ENCODE measurements at places on chromosomes 3 and 15. TPM values are rescaled to one million over a fixed set of nuclear protein-coding genes. Genes with fewer than 3 reads are reported as not detected.

DNA sequence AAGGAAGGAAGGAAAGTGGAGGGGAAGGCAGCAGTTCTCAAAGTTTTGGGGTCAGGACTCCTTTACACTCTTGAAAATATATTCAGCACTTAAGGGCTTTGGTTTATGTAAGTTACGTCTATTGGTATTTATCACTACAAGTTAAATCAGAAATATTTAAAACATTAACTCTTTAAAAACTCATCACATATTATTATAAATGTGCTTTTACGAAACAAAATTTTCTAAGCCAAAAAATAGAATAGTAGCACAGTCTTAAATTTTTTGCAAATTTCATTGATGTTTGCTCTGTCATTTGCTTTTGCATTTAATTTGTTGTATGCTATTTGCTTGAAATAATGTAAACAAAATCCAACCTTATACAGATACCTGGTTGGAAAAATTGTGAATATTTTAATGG, 7.5 kb downstream of the UBE2Q2 start:
- H3K27me3 ChIP-seq = no peaks in the 10 kb centered on the region
- DNase-seq = no peak
- no peak overlapping the region for H3K4me3 ChIP-seq
- H3K4me1 ChIP-seq = no peaks in the 10 kb centered on the region
- H3K27ac ChIP-seq = no peak overlapping the region

DNA sequence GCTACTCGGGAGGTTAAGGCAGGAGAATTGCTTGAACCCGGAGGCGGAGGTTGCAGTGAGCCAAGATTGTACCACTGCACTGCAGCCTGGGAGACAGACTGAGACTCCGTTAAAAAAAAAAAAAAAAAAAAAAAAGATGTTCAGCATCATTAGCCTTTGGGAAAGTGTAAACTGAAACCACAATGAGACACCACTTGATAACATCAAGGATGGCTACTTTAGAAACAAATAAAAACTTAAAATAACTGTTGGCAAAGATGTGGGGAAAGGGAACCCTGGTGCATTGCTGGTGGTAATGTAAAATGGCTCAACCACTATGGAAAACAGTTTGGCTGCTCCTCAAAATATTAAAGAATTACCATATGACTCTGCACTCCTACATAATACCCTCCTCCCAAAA, 1.9 kb downstream of the LEO1 start:
- H3K27me3 ChIP-seq = no peaks in the 10 kb centered on the region
- DNase-seq = no peak
- no peak overlapping the region for H3K27ac ChIP-seq
- H3K36me3 ChIP-seq = no peaks in the 10 kb centered on the region

DNA sequence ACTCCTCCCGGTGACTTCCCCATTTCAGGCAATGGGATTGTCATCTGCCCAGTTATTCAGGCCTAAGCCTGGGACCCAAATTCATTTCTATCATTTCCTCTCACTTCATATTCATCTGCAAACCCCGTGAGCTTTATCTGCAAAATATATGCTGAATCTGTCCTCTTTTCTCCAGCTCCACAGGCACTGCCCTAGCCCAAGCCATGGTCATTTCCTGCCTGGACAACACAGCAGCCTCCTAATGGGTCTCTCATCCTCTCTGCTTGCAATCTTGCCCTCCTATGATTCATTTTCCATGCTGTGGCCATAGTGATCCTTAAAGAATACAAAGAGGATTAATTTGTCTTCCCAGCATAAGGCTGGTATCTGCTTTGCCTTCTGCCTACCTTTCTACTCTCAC, 6.1 kb downstream of the RBP2 start:
- H3K27ac ChIP-seq = no peak overlapping the region
- no peaks in the 10 kb centered on the region for H3K27me3 ChIP-seq
- no peaks in the 10 kb centered on the region for H3K36me3 ChIP-seq

DNA sequence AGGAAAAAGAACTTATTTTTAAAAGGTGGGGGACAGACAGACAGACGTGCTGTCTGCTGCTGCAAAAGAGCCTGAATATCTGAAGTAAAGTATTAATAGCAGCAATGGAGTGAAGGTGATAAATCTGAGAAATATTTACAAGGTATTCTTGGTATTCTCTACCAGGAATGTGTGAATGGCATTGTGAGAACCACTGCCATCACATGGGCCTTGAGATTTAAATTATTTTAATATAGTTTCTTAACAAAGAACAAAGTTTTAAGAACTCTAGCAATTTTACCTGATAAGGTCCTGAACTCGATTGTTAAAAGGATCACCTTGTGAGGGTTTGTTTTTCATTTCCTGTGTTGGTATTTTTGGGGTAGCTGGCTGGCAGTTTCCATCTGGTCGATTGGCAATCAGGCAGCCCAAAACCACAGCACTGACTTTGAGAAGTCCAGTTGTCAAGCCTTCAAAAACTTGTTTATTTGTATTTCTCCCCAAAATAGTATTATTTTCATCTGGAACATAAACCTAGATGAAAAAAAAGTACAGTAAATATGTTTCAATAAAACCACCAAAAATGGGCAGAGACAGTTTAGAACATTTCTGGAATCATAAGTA, 97.3 kb downstream of the ISL2 start:
- H3K4me3 ChIP-seq = no peak overlapping the region
- H3K4me1 ChIP-seq = no peaks in the 10 kb centered on the region
- H3K27me3 ChIP-seq = no peaks in the 10 kb centered on the region
- no peak overlapping the region for H3K27ac ChIP-seq
- no peak for DNase-seq

DNA sequence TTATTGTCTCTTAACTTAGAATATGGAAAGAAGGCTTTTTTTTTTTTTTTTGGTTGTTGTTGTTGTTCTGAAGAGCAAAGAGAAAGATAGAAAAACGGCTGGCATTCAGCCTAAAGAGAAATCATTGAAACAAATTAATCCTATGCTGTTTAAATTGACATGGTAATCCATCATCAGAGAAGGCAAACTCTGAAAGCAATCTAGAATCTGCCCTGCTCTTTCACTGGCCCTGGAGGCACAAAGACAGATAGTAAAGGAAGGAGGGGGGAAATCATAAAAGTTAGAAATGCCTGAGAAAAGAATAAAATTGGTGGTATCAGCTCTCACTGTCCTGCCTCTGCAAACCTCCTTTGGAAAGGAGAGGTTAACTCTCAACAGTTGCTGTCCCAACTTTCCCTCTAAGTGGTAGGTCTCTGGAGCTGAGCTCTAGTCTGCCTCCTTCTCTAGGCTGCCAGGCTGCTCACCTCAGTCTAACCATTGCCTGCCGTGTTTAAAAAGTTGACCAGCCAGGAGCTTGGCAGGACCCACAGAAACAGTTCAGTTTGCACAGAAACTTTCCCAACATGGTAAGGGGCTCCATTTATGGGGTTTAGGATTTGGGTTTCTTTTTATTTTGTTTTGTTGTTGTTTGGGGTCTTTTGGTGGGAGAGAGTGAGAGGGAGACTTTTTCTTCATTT, 13.4 kb upstream of the NR2F2 start:
- no peaks in the 10 kb centered on the region for H3K27me3 ChIP-seq
- DNase-seq = no peak
- no peaks in the 10 kb centered on the region for H3K4me1 ChIP-seq
- H3K4me3 ChIP-seq = no peak overlapping the region
- H3K36me3 ChIP-seq = no peaks in the 10 kb centered on the region
- no peak overlapping the region for H3K27ac ChIP-seq

DNA sequence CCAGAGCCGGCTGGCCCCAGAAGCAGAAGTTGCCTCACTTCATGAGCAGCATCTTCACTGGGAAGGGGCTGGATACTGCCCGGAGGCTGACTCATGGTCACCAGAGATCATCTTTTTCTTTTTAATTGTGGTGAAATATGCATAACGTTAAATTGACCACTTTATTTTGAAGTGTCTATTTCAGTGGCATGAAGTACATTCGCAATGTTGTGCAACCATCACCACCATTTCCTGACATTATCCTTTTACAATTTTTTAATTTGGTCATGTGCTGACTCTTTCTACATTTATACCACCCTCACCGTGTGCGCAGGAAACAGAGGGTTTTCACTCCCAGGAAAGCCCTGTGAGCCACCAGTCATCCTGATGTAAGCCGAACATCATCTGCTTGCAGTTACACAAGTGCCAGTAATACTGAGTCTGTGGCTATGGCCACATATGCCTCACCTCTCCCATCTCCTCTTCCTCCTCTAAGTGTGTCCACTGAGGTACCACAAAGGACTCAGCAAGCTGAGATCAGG, 51.6 kb upstream of the ABHD17C start:
- no peak overlapping the region for H3K27ac ChIP-seq
- H3K36me3 ChIP-seq = no peaks in the 10 kb centered on the region
- no peaks in the 10 kb centered on the region for H3K4me1 ChIP-seq

GRCh38 chr3:63519426-63519825, 133.0 kb upstream of the SNTN start:
- no peak for DNase-seq
- H3K4me3 ChIP-seq = no peak overlapping the region
- H3K27me3 ChIP-seq = no peaks in the 10 kb centered on the region
- H3K27ac ChIP-seq = no peak overlapping the region
- no peaks in the 10 kb centered on the region for H3K4me1 ChIP-seq

DNA sequence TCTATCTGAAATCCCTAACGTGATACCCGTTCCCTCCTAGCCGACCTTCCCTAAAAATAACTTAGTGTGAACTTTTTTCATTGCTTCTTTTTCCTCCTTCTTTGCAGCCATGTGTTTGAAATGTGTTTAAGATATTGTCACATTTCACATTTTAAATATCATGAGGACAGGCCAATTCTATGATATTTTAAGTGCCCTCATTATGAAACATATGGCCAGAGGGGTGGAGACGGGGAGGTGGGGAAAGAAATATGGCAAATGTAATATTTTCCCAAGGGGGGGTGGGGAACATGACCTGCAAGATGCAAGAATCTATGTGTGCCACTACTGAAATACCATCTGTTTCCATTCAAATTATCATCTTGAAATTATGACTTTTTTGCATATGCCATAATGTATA, 1039.2 kb downstream of the AGBL1 start:
- H3K4me1 ChIP-seq = no peaks in the 10 kb centered on the region
- no peak for DNase-seq
- H3K4me3 ChIP-seq = no peak overlapping the region
- no peaks in the 10 kb centered on the region for H3K27me3 ChIP-seq
- H3K36me3 ChIP-seq = no peaks in the 10 kb centered on the region

- no peak for DNase-seq
- H3K4me3 ChIP-seq = no peak overlapping the region
- H3K27me3 ChIP-seq = no peaks in the 10 kb centered on the region
These were observed 44.1 kb downstream of the APH1B start for GRCh38 chr15:63321462-63321861.

GRCh38 chr3:177751770-177752169, 554.5 kb upstream of the TBL1XR1 start:
- no peak overlapping the region for H3K4me3 ChIP-seq
- H3K4me1 ChIP-seq = no peaks in the 10 kb centered on the region
- no peak for DNase-seq
- H3K27ac ChIP-seq = no peak overlapping the region
- no peaks in the 10 kb centered on the region for H3K36me3 ChIP-seq

DNA sequence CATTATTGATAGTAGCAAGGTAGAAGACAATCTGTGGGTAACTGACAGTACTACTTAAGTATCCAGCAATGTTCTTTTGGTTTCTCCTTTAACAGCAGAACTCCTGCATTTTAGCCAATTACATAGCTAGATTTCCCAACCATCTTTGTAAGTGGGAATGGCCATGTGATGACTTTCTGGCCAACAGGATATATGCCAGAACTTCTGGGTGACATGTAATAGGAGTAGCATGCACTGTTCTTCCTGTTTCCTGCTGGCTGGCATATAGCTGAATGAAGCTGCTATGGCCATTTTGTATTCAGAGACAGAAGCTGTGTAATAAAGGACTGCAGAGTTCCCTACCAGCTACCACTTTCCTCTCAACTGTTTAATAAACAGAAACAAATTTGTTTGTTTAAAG, 18.0 kb downstream of the SPICE1 start:
- no peak overlapping the region for H3K4me3 ChIP-seq
- H3K27ac ChIP-seq = no peak overlapping the region
- no peaks in the 10 kb centered on the region for H3K36me3 ChIP-seq
- no peaks in the 10 kb centered on the region for H3K27me3 ChIP-seq
- DNase-seq = no peak

GRCh38 chr3:50611464-50612233, at the start of gene CISH:
TSS of gene CISH (minus strand) at chr3:50611774. CDS start at chr3:50611650, 124 bp downstream.
- H3K4me3 ChIP-seq = peak within 1 kb of the TSS; percentile 73
- H3K4me1 ChIP-seq = peaks cover 65% of the 10 kb centered on the region
- DNase-seq = peak; percentile 95
- H3K27me3 ChIP-seq = no peaks in the 10 kb centered on the region
- peaks cover 7% of the 10 kb centered on the region for H3K36me3 ChIP-seq

DNA sequence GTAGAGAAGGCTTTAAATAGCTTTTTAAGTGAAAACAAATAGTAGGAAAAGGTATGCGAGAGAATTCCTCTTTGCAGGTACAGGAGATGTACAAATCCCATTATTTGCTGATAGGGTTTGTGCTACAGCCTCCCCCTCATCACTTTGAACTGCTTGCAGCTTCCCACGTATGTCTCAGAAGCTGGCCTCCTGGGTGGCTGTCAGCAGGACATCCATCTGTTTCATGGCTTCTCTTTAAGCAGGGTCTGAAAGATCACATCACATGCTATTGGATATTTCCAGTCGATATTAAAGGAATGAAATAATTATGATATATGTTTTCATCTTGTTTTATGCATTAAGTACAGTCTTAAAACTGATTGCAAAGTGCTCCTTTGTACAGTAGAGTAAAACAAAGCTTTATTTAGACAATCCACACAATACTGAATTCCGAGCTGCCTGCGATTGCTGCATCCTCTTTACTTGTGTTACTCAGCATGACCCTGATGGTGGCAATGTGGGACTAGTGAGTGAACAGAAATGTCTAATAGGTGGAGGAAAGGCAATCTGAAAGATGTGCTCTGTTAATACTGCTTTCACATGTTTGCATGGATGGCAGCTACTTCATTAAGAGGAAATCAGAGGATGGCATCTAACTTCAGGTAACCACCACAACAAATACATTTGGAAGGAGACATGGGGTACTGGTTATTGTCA, 930.6 kb upstream of the SEMA6D start:
- H3K4me1 ChIP-seq = no peaks in the 10 kb centered on the region
- H3K27me3 ChIP-seq = no peaks in the 10 kb centered on the region
- no peak overlapping the region for H3K4me3 ChIP-seq
- H3K36me3 ChIP-seq = no peaks in the 10 kb centered on the region
- no peak overlapping the region for H3K27ac ChIP-seq

- peak within 1 kb of the TSS; percentile 92 for H3K27ac ChIP-seq
- H3K4me1 ChIP-seq = peaks cover 38% of the 10 kb centered on the region
- H3K36me3 ChIP-seq = no peaks in the 10 kb centered on the region
- DNase-seq = peak; percentile 80
- peak within 1 kb of the TSS; percentile 94 for H3K4me3 ChIP-seq
- no peaks in the 10 kb centered on the region for H3K27me3 ChIP-seq
These were observed at the start of gene NR1D2 for GRCh38 chr3:23944861-23945662. TSS of gene NR1D2 (plus strand) at chr3:23945286. CDS start at chr3:23945579, 293 bp downstream.

GRCh38 chr3:9600597-9600996, 47.0 kb upstream of the LHFPL4 start:
- H3K36me3 ChIP-seq = no peaks in the 10 kb centered on the region
- H3K4me1 ChIP-seq = no peaks in the 10 kb centered on the region
- H3K4me3 ChIP-seq = no peak overlapping the region
- DNase-seq = no peak

BFSP2 gene
- total RNA-seq = not detected

NUTM1 gene
- not detected for total RNA-seq

CNTN3 gene
- 0.09 TPM for total RNA-seq

ATP13A4 gene
- 0.65 TPM for total RNA-seq

IGDCC3 gene
- total RNA-seq = not detected

MASP1 gene
- 83.8 TPM for total RNA-seq

ABHD14A gene
- total RNA-seq = 8.2 TPM

FILIP1L gene
- total RNA-seq = 6.5 TPM

PCLAF gene
- total RNA-seq = 72.2 TPM

MCF2L2 gene
- total RNA-seq = 0.47 TPM

Measured in liver (tissue), 10 donors.